Activated CD4-positive, alpha-beta T cell treated with anti-CD3 and anti-CD28 coated beads, Interleukin-2, amount 50 U/mL, for 1 hour (primary cell): ENCODE measurements at places on chromosomes 4 and X.

GRCh38 chr4:162406637-162407365 lies 243.0 kb upstream of the FSTL5 start:
- no peak for DNase-seq

- DNase-seq, result no peak
Observed at GRCh38 chrX:72180539-72180938, 1.0 kb upstream of the PIN4 start.

DNA sequence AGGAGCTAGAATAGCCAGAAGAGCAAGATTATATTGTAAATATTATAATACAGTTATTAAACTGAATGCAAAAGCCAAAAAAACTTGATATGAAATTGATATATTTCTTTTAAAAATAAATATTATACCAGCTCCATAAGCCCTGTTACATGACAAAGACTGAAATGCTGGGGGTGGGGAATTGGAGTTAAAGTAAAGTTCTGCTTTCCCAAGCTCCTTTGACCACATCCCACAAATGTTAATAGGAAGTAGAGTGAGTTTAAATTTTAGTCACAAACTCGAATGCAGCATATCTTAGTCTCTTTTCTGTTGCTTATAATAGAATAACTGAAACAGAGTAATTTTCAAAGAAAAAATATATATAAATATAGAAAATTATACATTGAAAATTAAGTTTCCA lies 46.9 kb upstream of the NFKB1 start:
- no peak for DNase-seq

- DNase-seq, result no peak
Observed at GRCh38 chr4:156560701-156561100, 410.9 kb downstream of the PDGFC start.

GRCh38 chrX:102723456-102723855 lies 2.9 kb downstream of the GPRASP3 start:
- no peak for DNase-seq

- no peak for DNase-seq
Observed at GRCh38 chrX:75155447-75155826, 646 bp downstream of the ABCB7 start.

GRCh38 chr4:4480685-4481398 lies 61.0 kb downstream of the STX18 start:
- DNase-seq, result no peak

GRCh38 chrX:34426334-34426733 lies 230.8 kb downstream of the TMEM47 start:
- no peak for DNase-seq

- DNase-seq, result no peak
Observed at GRCh38 chr4:159787901-159788300, 685.0 kb downstream of the RAPGEF2 start.

DNA sequence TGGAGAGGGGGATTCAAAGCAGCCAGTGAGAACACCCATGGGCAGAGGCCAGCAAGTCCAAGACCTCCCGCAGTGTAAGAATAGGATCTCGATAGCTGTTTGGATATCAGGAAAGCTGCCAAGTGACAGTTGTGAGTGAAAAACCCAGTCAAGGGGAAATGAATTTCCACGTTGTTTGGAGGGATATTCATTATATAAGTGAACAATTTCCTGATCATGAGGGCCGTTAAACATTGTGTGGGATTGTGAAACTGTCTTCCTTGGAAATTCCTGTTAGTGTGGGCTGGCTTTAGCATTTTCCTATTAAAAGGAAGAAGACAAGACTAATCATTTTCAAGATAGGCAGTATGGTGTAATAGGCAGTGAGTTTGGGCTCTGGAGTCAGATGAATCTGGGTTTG lies 15.0 kb downstream of the CLDN2 start:
- DNase-seq, result no peak

DNA sequence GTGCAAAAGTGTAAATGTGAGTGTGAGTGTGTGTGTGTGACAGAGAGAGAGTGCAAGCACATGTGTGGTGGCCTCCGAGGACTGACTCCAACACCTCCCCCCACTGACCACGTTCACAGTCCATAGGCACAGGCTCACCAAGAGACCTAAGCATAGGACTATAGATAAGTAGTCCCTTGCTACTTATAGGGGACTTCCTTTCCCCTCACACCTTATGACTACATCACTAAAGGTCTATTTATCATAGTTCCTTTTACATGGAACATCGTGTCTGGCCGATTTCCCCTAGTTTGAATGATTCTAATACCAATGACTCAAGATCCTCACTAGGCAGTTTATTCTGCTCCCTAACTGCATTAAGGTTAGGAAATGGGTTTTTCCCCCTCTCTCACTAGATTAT lies 17.8 kb downstream of the FRMPD3 start:
- no peak for DNase-seq

DNA sequence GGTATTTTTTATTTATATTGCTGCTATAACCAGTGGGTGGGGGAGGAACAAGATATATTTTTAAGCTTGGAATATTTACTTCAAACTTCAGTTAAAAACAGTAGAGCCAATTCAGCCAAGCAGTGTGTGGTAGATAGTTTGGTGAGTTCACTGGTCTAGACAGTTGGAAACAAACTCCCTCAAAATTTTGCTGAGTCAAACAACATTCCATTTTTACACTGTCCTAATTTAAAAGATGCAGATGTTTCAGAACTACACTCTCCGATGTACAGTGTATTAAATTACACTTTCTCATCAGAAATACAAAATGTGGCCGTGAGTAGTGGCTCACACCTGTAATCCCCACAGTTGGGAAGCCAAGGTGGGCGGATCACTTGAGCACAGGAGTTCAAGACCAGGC lies 23.3 kb downstream of the PRKX start:
- DNase-seq, result no peak

DNA sequence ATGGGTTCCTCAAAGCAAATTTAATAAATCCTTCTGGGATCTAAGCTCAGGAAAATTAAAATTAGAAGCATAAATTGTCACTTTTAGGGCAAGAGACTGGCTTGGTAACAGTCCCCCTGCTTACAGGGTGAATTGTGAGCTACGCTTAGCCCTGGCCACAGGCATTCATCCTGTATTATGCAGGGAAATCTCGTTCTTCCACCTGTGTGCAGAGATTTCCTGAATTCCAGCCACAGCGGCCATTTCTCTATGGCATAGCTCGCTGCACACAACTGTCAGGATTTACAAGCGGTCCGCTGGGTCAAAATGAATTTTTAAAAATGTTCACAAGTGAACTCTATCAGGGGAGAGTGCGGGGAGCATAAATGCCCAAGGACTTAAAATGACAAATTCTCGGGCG lies 111.9 kb downstream of the DCTD start:
- no peak for DNase-seq

DNA sequence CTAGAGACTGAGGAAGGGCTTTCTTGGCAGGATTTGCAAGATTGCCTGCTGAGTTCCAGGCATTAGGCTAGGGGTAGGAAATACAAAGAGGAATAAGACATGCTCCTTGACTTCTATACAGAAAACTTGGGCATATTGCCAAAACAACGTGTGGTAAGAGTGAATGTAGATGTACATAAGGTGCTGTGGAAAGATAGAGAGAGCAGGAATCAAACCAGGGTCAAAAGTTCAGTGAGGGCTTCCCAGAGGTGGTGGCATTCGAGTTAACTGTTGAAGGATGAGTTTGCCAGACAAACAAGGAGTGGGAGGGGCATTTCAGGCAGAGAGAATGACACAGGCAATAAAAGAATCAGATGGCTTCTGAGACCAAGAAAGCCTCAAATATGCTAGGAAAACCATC lies 187.9 kb downstream of the KDR start:
- DNase-seq, result no peak

DNA sequence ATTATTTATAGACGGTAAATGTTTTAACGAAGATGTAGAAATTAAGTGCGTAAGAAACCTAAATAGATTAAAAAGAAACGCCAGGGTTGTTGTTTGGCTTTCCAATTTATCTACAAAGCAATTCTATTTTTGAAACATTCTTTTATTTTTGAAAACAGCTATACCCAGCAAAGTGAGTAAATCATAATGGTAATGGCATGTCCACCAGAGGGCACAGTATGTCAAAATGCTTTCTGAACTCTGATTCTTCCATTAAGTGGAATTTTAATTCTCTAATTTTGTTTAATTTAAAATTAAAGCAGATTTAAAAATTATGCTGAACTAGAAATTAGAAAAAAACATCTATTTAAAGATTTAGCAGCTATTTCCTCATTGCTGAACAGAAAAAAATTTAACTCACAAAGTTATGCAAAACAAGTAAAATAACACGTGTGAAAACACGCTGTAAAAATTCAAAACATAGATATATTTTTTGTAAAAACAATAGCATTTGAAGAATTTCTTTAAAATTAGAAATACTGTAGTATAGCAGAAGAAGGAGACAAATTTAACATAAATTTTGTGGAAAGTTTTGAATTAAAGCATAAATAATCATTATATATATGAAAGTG lies 26.5 kb downstream of the RASSF6 start:
- no peak for DNase-seq

GRCh38 chrX:150085881-150086280 lies 147.6 kb upstream of the EOLA2 start:
- no peak for DNase-seq

DNA sequence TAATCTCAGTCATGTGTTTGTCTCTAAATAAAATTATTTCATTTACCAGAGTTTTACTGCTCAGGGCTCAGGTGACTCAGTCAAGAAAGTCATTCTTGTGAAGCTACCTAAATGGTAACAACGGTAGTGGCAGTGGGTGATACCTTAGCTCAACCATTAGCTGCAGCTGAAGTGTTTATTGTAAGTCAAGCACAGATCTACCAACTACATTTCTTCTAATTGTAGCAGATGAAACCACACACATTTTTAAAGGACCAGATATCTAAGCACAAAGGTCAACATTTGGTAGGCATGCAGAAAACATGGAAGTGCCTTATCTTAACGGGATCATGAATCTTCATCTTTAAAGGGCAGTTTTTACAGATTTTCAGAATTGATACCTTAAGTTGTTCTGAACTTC lies 79.1 kb downstream of the FAT4 start:
- DNase-seq, result no peak

DNA sequence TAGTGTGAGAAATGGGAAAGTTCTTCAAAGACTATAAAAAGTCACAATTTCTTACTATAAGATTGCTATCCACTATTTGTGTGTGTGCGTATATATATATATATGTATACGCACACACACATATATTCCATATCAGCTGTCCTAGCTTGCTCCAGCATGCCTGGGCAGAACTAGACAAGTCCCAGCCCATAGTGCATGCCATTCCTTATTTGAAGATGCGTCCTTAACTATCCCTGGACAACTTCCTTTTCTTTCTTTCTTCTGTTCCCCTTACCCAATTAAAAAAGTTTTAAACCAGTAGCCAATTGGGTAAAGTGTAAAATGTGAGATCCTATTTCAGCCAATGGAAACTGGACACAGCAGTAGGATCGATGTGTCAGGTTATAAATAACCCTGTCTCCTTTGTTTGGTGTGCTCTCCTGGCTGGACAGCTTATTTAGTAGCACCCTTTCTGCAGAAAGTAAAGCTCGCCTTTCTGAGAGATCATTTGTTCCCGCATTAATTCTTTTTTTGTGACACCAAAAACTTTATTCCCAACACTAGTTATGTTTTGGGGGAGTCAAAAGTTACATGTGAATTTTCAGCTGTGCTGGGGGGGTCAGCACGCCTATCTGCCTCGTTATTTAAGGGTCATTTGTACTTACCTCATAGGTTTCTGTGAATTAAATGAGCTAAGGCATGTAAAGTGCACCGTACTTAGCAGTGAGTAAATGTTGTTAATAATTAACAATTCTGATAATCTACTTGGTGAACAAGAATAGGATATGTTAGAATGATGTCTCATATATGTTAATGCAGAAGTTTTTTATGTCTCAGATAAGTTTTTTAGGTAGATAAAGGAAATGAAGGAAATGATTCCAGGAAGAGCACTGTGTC lies 40.9 kb downstream of the KDM6A start:
- no peak for DNase-seq

- DNase-seq, result no peak
Observed at GRCh38 chr4:23165669-23166068, 472.9 kb downstream of the GBA3 start.

DNA sequence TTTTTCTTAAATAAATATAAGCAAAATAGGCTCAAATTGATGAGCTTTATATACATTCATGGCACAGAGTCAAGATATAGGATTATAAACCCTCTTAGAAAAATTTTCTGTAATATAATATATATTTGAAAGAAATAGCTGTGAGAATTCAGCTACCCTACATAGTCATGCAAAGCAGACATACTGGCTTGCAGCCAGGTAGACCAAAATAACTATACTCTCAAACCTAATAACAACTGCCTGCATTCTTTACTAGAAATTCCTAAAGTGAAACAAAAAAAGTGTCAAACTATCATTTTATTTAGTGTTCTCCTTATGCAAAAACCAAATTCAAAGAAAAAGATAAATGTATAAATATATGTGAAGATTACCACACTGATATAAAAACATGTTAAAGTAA lies 1390.2 kb downstream of the C4orf33 start:
- DNase-seq, result no peak

- DNase-seq, result no peak
Observed at GRCh38 chr4:151197247-151197646, 79.7 kb upstream of the PRSS48 start.

DNA sequence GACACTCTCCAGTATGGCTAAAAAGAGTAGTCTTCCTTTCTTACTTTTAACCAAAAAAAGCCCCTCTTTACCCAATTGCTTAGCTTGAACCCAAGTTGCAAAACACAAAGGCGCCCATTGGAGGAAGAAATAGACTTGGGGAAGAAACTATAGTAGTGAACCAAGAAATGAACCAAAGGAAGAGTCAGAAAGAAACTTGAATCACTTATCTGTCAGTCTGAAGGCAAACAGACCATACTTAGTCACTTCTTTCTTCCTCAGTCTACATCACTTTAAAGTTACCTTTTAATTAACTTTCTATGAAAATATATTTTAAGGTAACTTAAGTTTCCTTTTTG lies 161.4 kb upstream of the GIMD1 start:
- no peak for DNase-seq

DNA sequence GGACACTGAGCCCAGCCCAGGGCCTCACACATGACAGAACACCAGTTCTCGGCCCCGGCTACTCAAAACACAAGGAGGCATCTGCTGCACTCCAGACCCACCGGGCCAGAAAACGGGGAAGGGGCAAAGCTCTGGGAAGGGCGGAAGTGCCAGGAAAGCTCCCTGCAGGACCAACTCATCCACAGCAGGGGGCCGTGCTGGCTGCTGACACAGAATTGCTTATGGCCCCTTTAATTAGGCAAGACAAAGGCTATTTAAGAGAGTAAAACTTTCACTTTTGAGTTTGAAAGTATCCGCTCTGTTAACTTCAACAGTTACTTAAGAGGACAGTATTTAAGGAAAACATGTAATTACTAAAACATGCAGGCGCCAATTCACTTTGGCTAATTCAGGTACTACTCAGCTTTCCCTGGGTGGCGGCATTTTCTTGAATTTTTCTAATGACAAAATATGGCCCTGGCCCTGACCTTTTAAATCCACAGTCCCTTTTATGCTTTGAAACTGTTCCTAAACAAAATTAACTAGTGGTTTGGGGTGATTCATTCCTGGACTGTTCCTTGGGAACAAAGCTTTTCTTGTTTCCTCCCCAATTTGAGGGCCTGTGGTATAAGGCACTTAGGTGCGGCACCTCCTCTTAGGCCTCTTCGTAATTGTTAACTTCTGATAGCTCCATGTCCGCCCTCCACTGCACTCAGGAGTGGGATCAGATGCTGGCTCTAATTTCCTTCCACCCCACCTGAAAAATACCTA lies 40.4 kb downstream of the NSG1 start:
- no peak for DNase-seq

GRCh38 chrX:41542135-41542534 lies 95.0 kb downstream of the NYX start:
- DNase-seq, result no peak

- DNase-seq, result no peak
Observed at GRCh38 chrX:38732866-38733265, 68.4 kb upstream of the MID1IP1 start.
